RPMI8226 (cell line): ENCODE measurements at places on chromosomes 3 and 15.

DNA sequence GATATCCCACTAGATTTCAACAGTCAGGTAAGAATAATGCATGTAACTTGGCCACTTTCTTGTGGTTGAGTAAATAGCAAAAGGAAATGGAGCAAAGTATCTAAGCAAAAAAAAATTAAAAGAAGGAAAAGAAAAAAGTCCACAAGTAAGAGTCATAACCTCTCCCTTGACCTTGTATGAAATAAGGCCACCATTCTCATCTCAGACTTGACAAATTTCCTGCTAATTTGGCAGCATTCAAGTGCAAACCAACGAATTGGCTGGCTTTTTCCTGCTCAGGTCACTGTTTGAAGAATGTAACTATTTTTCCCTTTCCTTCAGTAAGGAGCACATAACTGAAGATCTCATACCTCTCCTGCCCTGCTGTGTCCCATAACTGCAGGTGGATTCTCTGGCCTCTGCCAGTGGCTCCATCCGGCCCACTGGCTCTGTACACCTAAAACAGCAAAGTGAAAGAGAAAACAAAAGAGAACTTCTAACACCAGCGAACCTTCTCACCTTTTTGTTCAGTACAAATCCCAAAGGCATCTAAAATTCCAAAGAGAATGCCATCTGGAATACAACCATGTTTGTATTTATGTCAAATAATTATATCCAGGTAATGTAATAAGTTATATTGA lies 33.4 kb upstream of the RSL24D1 start:
- no peak for DNase-seq

DNA sequence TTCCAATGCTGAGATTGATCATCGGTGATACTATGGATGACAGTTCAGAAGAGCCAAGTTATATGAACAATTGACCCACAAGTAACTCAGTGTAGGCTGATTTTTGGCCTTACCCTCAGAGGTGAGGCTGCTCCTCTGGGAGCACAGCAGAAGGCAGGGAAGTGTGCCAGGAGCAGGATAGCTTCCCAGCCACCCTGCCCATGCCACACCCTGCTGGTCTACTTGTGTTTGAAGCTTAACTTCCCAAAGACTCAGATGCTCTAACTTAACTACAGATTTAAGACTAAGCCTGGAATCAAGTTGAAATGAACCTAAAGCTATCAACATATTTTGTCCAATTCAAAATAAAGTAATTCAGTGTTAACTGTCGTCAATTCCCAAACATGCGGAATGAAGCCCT lies 77.5 kb downstream of the BOC start:
- DNase-seq, result no peak

- peak; percentile 52 for DNase-seq
Measured at GRCh38 chr3:2098398-2099027, at the start of gene CNTN4. TSS of gene CNTN4 (plus strand) at chr3:2098866.

GRCh38 chr3:643376-643775 lies 446.8 kb downstream of the CHL1 start:
- DNase-seq, result peak; percentile 10

- no peak for DNase-seq
Measured at GRCh38 chr15:92971713-92972112, 71.6 kb downstream of the CHD2 start.

DNA sequence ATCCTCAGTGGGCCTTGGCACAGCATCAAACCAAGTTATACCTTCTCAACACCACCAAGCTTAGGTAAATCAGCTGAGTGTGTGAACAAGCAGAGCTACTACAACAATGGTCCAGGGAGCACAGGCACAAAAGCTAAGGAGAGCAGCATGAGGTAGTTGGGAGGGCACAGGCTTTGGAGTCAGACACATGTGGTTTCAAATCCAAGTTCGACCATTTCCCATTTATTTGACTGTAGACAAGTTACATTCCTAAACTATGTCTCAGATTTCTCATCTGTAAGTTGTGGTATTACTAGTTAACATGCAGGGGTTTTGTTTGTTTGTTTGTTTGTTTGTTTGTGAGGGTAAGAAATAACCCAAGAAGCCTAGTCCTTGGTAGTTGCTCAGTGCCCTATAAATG lies 46.9 kb downstream of the MLH1 start:
- no peak for DNase-seq

DNA sequence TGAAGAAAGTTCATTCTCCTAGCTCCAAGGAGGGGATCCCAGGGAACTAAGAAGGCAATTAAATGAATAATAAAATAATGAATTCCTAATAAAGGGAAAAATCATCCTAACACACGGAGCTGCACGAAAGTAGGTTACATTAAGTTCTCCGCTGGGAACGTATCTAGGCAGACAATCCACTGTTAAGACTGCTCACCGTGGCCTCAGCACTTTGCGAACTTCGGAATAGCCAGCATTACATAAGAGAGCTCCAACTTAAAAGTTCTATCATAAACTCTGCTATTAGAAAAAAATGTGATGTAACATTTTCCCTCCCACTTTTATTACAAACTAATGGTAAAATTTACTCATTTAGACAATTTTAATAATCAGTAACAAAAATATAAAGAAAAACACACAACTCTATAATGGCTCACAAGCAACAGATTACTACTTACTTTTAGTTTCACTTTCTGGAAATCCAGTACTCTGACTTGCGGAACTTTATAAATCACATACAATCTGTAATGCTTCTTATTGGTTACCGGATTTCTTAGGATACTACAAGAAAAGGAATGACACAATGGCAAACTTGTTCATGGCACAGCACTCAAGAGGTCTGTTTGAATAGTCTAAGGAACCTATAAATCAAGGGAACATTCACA lies 8.5 kb downstream of the SNRPA1 start:
- DNase-seq, result no peak

GRCh38 chr3:186909078-186909853 lies 21.1 kb upstream of the ST6GAL1 start:
- no peak for DNase-seq

DNA sequence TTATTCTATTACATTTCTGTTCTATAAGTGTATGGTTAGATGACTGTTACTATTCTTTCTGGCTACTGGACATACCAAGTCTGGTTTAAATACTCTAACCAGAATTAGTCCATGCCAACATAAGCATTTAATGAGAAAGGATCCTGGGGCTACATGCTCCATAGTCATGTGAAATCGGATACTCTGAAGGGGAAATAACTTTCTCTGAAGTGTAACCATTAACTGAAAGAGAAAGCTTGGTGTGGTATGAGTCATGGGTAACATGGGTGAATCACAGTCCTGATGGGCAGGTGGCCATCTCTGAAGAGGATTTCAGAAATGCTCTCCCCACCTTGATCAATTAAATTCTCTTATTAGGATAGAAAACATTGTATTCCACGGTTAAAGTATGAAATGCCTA lies 69.4 kb downstream of the FHIT start:
- DNase-seq, result no peak

DNA sequence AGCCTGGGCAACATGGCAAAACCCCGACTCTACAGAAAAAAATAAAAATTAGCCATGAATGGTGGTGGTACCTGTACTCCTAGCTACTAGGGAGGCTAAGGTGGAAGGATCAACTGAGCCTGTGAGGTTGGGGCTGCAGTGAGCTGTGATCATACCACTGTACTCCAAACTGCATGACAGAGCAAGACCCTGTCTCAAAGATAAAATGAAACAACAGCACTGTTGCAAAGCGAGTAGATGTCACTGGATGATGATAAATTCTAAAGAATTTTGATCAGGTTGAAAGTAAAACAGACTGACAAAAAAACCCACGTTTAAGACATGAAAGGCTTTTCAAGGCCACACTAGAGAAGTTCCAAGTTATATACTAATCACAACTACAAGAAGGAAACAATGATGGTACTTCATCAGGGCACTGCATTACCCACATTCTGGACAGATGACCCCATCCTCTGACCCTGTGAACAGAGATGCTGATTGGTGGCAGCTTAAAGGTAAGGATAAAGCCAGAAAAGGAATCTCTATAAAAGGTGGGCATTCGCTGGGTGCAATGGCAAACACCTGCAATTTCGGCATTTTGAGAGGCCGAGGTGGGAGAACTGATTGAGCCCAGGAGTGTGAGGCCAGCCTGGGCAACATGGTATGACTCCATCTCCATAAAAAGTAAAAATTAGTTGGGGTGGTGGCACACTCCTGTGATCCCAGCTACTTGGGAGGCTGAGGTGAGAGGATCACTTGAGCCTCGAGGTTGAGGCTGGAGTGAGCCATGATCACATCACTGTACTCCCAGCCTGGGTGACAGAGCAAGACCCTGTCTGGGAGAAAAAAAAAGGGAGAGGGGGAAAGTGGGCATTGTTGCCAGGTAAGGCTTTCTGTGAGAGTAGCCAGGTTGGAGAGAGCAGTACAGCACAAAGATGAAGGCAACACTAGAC lies 59.2 kb downstream of the TBL1XR1 start:
- no peak for DNase-seq

- no peak for DNase-seq
Measured at GRCh38 chr3:115513416-115513800, 109.9 kb upstream of the GAP43 start.

DNA sequence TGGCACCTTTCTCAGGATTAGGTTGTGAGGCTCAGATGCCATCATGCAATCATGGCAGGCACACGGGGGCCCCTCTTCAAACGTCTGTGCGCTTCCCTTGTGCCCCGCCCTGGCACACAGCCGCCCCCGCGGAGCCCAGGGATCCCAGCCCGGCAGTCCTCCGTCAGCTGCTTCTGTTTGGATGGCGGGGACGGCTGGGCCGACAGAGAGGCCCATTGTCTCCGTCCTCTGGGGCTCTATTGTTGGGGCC lies 849 bp upstream of the HDAC11 start:
- peak; percentile 12 for DNase-seq

DNA sequence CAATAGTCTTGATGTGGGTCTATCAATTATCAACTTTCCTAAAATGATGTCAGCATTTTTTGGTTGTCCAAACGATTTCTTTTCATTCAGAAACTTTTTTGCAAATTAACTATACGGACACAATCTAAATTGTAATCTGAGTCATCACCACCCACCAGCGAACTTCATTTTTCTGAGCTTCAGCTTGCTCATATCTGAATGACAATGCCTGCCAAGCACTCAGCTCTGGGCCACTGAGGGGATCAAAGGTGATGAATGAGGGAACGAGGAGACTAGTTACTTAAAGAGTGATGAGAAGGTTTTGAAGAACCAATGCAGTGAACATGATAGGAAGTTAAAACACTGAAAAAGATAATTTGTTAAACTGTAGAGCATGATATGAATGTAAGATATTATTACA lies 14.9 kb upstream of the TBC1D23 start:
- no peak for DNase-seq

DNA sequence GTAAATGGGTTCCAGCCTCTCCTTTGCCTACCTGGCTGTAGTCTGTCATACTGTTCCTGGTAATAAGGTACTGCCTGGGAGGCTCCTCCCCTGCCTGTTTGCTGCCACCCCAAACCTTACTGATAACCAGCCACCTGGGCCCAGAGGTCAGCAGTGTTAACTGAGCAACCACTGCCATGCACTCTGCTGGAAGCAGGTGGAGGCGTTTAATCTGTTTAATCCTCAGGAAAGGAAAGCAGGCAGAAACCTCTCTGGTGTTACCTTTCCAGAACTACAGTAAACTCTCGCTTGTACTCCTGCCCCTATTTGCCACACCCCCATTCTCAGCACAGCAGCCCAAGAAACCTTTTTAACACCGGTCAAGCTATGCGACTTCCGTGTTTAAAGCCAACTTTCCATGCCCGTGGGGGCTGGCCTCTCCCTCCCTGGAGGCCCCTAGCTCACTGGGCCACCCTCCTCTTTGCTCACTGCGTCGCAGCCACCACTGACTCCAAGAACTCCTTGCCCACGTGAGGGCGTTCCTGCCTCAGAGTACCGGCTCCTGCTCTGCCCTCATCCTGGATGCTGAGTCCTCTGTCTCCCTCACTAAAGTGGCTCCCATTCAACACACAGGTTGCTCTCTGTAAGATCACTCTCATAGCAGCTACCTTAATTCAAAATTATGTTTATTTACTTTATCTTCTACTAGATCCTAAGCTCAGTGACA lies 8.3 kb downstream of the BDH1 start:
- DNase-seq, result no peak
